NCI-H748 treated with DMSO at 0.1 percent for 48 hours (cell line): ENCODE measurements at places on chromosomes 12 and 14.
A peak's percentile ranks its signal among the peaks of the same experiment; 100 is the strongest.

- DNase-seq: no peak
Measured at GRCh38 chr14:56248442-56248841, 130.2 kb downstream of the PELI2 start.

GRCh38 chr12:130375296-130376287 lies 37.9 kb downstream of the PIWIL1 start:
- no peak for DNase-seq

GRCh38 chr14:31228533-31228932 lies 20.9 kb upstream of the HECTD1 start:
- DNase-seq: no peak

- DNase-seq: no peak
Measured at GRCh38 chr14:24784981-24785380, 151.0 kb upstream of the GZMB start.

- DNase-seq: no peak
Measured at GRCh38 chr14:62778852-62779251, 266.4 kb downstream of the KCNH5 start.

DNA sequence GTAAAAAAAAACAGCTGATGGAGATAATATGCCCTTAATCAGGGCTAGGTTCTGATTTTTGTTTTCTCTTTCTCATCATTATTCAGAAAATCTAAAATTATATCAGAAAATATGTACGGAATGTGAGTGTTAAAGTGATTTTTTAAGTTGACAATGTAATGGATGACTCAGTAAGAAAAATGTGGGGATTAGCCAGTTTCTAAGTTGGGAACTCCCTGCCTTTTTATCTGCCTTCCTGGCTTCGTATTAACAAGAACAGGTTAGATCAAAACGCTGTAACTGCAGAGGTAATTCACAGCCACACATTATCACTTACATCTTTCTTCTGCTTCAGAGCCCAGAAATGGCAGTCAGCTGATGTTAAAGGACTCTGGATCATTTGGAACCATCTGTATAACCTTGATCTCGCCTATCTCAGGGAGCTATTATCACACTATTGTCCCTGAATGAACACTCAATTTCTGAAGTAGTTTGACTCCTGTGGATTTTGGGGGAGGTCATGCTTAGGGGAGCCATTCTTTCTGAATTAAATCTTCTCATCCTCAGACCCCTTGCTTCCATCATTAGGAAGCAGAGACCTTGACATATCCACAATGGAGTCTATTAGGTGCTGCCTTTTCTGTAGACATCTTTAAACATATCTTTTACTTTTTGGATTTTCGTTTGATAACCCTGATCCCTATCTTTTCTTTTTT lies 135.7 kb upstream of the SLC16A7 start:
- DNase-seq: no peak

- DNase-seq: no peak
Measured at GRCh38 chr14:91273885-91274273, 29.4 kb upstream of the GPR68 start.

GRCh38 chr12:1800401-1801302 lies 19.7 kb upstream of the LRTM2 start:
- DNase-seq: peak; percentile 4

GRCh38 chr12:39364196-39364595 lies 78.7 kb downstream of the KIF21A start:
- DNase-seq: no peak

- DNase-seq: no peak
Measured at GRCh38 chr14:64158608-64159007, 135.6 kb downstream of the ESR2 start.

GRCh38 chr12:94429633-94430032 lies 30.0 kb downstream of the CEP83 start:
- DNase-seq: no peak

GRCh38 chr14:60722357-60723115 lies 1.6 kb downstream of the SIX4 start:
- peak; percentile 60 for DNase-seq

DNA sequence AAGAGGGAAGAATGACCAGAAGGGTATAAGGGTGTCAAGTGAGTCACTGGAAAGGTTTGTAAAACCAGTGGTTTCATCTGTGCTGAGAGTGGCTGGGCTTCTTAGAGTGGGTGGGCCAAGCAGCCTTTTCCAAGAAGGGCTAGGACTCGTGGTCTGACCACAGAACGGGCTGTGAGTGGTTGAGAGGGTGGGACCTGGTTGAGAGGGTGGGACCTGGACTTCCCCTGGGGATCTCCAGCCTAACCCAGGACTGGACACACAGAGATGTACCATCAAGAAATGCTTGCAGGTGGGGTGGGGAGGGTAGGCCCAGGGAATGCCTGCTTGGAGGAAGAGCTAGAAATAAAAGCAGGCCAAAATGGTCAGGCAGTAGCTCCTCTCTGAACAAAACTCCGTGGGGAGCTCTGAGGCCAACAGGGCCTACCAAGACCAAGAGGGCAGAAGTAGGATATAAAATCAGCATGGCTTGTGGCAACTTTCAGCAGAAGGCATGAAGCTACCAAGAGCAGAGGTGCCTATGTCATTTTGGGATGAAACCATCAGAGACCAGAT lies 140.5 kb downstream of the FOXN3 start:
- DNase-seq: no peak

GRCh38 chr14:98622208-98623051 lies 649.6 kb downstream of the BCL11B start:
- no peak for DNase-seq

DNA sequence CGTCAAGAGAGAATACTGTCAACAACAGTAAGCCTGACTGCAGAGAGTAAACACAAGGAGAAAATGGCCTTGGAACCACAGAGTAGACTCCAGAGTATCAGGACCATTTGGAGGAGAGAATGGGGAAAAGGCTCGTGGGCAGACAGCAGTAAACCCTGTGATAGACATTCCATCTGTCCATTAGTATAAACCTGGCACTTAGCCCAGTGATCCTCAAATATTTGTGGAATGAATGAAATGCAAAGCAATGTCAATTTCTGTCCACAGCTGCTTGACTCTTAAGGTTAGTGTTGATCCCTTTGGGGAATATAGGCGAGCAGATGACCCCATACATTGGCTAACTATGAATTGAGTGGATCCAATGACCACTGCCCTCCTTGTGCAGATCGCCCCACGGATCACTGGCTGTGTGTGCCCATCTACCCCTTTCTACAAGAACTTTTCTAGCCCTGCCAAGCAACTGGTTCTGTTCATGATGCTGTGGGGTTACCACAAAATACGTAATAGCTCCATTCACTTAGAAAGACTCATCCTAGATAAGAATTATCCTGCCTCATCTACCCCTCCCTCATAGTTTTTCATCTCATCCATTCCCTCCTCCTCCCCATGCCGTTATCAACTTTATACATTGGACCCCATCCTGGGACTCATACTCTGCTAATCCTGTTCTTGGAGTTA lies 846.8 kb downstream of the NRXN3 start:
- DNase-seq: no peak

- no peak for DNase-seq
Measured at GRCh38 chr12:90695415-90695814, 259.6 kb downstream of the CCER1 start.

DNA sequence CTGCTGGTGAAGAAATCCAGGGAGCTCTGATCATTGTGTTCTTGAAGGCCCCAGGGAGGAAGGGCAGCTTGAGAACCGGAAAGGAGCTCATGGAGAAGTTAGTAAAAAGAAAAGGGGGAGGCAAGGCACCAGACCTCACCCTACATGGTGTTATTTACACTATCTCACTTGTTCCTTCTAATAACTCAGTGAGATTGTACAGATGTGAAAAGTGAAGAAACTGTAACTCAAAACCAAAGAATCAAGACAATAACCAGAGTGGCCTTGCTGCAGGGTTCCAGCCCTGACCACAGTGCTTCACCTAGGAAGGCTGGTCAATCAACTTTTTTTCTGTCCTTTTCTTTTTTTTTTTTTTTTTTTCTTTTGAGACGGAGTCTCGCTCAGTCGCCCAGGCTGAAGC lies 353.6 kb downstream of the TMTC2 start:
- no peak for DNase-seq

- DNase-seq: no peak
Measured at GRCh38 chr14:69137843-69138535, 14.9 kb downstream of the DCAF5 start.

DNA sequence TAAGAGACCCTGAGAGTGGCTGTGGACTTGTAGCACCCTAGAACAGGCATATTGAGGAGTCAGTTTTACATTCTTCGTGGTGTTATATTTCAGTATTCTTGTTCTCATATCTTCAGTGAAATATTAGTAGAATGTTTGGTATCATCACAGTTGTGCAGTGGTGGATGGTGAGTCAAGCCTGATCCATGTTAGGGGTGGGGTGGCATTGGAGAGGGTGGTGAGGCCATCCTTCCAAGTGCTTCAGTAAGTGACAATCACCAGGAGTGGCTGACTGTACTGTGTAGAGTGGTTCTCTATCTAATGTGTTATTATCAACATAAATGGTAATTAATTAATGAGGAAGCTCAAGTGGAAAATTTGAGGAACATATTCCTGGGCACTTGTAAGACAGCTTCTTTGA lies 197.7 kb upstream of the SLC16A7 start:
- no peak for DNase-seq

DNA sequence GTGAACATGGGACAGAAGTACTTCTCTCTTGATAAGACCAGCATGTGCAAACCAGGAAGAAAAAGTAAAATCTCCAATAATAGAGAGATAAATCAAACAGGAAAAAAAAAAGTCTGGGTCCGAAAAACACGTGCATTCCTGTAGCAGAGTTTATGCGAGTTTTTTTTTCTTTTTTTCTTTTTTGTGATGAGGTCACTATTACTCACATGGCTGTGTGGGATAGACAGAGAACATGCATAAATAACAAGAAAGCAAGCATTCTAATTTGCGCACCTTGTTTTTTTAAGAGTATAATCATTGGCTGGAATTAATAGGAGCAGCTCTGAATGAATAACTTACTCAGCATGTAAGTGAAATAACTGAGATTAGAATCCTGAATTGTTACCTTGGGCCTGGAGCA lies 91.9 kb upstream of the CPM start:
- DNase-seq: no peak

DNA sequence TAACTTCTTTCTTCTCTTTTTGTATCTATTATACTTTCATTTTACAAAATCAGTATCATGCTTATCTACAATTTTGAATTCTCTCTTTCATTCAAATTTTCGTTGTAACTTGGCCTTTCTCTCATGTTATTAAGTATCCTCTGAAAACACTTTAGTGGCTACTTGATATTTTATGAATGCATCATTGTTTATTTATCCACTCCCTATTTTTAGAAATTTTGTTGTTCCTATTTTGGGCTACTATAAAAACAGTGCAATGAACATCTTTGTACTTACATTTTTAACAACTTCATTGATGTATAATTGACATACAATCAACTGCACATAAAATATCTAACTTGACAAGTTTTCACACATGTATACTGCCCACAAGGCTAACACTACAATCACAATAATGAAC lies 44.0 kb upstream of the AMIGO2 start:
- DNase-seq: no peak

DNA sequence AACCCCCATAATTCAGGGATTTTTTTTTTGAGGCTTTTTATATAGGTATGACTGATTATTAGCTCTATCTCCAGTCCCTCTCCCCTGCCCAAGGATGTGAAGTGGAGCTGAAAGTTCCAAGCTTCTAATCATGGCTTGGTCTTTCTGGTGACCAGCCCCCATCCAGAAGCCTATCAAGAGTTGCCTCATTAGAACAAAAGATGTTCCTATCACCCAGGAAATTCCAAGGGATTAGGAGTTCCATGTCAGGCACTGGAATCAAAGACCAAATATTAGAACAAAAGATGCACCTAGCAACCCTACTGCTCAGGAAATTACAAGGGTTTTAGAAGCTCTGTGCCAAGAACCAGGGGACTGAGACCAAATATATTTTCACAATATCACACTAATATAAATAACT lies 29.9 kb downstream of the LRP6 start:
- DNase-seq: no peak

DNA sequence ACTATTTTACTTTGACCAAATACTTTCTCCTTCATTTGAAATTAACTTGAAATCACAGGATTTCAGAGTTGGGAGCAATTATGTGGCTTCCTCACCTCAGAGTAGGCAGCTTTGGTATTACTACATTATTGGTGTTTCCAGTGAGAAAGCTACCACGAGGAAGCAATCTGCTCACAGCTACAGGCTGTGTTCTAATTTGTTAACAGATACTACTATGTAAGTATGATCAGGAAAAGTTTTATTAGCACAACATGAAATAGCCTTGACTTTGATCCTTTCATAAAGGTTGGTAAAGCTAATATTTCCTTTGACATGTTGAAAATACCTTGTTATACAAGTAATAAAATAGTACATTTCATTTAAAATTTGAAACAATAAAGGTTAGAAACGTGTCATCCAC lies 30.6 kb downstream of the TAOK3 start:
- DNase-seq: no peak

- no peak for DNase-seq
Measured at GRCh38 chr12:50784501-50784900, 20.6 kb downstream of the ATF1 start.

- DNase-seq: no peak
Measured at GRCh38 chr14:99862136-99862535, 68.9 kb downstream of the EML1 start.

DNA sequence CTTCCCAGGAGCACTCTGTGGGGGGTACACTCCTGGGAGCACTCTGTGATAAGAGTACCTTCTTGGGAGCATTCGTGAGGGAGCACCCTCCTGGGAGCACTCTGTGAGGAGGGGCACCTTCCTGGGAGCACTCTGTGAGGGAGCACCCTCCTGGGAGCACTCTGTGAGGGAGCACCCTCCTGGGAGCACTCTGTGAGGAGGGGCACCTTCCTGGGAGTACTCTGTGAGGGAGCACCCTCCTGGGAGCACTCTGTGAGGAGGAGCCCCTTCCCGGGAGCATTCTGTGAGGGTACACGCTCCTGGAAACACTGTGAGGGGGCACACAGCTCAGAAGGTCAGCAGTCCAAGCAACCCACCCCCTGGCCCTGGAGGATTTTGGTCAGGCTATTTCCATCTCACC lies 22.6 kb downstream of the LRCOL1 start:
- DNase-seq: no peak

DNA sequence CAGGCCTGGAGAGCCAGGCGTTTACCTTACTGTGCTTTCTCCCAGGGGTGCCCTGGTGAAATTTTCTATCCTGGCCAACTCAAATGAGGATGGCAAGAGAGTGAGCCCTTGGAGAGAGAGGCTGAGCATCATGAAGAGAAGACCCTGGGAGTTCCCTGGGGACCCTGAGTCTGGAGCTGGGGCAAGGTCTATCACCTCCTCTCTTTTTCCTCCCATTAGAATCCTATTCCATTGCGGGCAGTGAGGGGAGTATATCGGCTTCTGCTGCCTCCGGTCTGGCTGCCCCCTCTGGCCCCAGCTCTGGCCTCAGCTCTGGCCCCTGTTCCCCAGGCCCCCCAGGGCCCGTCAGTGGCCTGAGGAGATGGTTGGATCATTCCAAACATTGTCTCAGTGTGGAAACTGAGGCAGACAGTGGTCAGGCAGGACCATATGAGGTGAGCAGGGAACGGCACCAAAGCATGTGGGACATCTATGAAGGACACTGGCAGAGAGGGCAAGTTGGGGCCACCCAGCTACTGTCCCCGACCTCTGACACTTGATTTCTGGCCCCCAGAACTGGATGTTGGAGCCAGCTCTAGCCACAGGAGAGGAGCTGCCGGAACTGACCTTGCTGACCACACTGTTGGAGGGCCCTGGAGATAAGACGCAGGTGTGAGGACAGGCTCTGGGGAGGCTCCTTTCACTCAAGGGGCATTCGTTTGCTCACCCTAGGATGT lies 1.6 kb downstream of the ARHGEF25 start:
- no peak for DNase-seq

GRCh38 chr14:39368261-39368959 lies 63.8 kb downstream of the FBXO33 start:
- peak; percentile 79 for DNase-seq
